ENCODE measurements at places on chromosomes 1 and 21. TPM values are rescaled to one million over a fixed set of nuclear protein-coding genes. Genes with fewer than 3 reads are reported as not detected.
A peak's percentile ranks its signal among the peaks of the same experiment; 100 is the strongest.

Gene LGR6
- 0.29 TPM for polyA plus RNA-seq

Gene LIN28A
- not detected for polyA plus RNA-seq

- H3K4me3 ChIP-seq, result no peak overlapping the region
- DNase-seq, result peak; percentile 47
- H3K4me1 ChIP-seq, result no peaks in the 10 kb centered on the region
- no peaks in the 10 kb centered on the region for H3K27me3 ChIP-seq
- H3K36me3 ChIP-seq, result peaks cover 89% of the 10 kb centered on the region
Observed at GRCh38 chr1:156797212-156797871, 19.3 kb downstream of the SH2D2A start.

DNA sequence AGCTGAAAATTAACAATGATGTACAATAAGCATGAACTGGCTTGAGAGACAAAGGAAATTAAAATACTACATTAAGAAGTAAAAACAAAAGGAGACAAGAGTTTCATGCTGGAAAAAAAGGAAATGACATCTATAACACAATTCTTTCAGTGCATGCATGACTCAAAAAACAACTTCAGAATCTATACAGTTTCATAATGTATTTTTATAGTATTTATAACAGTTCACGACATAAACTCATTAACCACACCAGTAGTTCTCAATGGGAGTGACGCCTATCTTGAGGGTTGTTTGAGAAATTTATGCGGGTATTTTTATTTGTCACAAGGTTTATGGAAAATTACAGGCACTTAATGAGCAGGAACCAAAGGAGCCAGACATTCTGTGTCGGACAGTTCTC lies 168.5 kb downstream of the SMYD3 start:
- H3K27me3 ChIP-seq, result no peaks in the 10 kb centered on the region
- no peak overlapping the region for H3K27ac ChIP-seq
- no peaks in the 10 kb centered on the region for H3K4me1 ChIP-seq

Gene OLIG2
- not detected for polyA plus RNA-seq

- H3K4me3 ChIP-seq, result no peak overlapping the region
- no peak for DNase-seq
- H3K27ac ChIP-seq, result no peak overlapping the region
- no peaks in the 10 kb centered on the region for H3K4me1 ChIP-seq
Observed at GRCh38 chr1:184990204-184990603, 15.9 kb upstream of the NIBAN1 start.

All from naive thymus-derived CD4-positive, alpha-beta T cell (primary cell).